Stimulated activated CD8-positive, alpha-beta memory T cell treated with anti-CD3 and anti-CD28 coated beads, Interleukin-7, amount 100 ng/mL, for 48 hours (primary cell): ENCODE measurements at places on chromosomes 16 and 17.

DNA sequence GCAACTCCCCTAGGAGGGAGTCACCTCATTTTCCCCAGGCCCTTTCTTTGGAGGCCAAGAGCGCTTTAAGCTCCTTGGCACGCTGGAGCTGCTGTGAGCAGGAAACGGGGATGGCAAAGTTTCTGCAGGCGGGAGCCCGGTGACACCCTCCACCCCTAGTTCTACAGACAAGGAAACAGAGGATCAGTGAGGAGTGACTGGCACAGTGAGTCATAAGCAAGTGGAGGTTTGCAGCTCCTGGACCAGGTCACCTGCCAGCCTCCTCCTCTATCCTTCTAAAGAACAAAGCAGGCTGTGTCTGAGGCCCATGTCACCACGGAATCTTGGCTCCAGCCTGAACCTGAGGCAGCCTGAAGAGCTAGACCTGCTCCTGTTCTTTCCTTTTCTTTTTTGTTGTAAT, 141.9 kb downstream of the TMEM132E start:
- DNase-seq: no peak

DNA sequence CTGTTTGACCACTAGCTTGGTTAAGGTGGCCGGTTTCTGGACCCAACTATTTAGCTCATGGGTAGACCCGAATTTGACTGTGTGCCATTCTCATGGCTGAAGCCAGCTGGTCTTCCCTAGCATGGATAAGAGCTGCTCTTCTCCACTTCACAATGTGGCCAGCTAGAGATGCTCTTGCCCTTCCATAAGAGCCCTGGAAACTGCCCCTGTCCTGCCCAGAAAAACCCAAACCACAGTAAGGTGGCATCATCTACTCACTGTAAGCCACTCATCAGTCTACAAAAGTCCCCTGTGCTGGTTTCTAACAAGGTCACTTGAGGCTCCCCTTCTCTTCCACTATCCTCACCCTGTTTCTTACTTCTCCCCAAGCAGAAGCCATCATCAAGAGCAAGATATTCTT, 165.1 kb downstream of the HS3ST2 start:
- DNase-seq: no peak

GRCh38 chr17:45353043-45353442, 36.2 kb upstream of the MAP3K14 start:
- DNase-seq: no peak

- no peak for DNase-seq
Observed at GRCh38 chr16:86112178-86112577, 213.2 kb downstream of the IRF8 start.

DNA sequence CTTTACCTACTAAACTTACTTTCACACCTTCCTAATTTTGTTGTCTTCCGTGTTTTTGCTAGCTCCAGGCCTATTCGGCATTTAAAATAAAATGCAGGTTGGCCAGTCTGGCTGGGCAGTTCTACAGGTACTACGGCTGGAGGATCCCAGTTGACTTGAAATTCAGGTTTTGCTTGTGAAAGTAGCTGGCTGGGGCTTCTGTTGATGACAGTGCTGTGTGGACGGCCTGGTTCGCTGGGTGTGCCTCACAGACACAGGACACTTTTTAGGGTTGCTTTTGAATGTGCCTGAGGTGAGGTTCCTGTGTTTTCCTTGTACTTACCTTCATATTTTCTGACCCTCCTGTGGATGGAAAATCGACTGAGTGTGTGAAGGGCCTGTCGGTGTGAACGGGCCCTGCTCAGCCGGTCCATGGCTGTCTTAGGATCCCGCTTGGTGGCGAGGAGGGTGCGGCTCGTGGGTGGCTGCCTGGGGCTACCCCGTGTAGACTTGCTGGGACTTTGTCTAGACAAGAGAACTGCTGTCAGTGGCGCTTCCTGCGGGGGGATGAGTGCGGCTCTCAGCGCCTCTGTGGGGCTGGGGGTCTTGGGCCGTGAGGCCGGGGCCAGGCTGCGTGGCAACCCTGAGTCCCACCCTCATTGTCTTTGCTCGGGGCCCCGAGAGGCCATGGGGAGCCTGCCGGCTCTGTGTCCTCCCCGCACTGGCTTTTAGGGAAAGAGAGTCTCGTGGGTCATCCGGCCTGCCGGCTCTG, 18.7 kb upstream of the ZNF750 start:
- no peak for DNase-seq

- no peak for DNase-seq
Observed at GRCh38 chr17:50686494-50687199, 21.1 kb downstream of the ANKRD40 start.

GRCh38 chr16:82240111-82240510, 70.1 kb upstream of the MPHOSPH6 start:
- no peak for DNase-seq

- DNase-seq: no peak
Observed at GRCh38 chr17:27667656-27668487, 36.9 kb downstream of the LGALS9 start.

DNA sequence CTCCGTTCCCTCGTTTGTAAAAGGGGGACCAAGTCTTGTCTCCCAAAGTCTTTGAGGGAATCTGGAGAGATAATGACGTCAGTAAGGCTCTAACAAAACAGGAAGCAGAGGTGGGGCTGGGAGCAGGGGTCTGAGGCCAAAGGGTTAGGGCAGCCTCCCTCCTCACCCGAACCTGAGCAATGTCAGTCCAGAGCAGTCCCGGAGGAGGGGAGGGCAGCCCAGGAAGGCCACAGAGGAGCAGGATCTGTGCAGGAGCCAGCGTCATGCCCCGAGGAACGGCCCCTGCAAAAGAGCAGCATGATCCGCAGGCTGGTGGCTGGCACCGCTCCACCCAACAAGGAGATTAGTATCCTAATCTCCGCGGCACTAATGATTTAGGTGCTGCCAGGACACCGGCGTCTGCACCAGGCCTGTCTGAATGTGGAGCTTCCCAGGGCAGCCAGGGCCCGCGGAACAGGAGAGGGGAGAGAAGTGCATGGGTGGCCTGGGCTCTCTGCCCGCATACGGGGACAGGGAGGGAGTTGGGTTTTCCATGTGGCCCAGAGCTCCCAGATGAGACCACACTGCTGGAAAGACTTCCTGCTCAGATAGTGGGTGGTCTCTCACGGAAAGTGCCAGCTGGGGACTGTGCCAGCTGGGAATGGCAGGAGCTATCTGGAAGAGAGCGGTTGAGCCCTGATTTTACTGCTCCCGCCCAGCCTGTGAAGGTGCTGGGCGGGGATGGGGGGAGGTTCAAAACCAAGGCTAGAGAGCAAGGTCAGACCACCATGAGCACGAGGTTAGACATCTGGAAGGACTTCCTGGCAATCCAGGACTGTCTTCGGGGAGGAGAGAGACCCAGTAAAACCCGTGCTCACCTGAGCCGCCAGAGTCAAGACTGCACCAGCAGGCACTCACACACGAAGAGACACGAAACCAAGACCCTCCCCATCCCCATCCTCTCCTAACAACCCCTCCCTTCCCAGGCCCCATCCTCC, 11.0 kb upstream of the KRT17 start:
- no peak for DNase-seq

GRCh38 chr16:89744813-89745212, 23.5 kb downstream of the ZNF276 start:
- no peak for DNase-seq

GRCh38 chr17:45951941-45952340, 47.1 kb upstream of the STH start:
- DNase-seq: no peak

DNA sequence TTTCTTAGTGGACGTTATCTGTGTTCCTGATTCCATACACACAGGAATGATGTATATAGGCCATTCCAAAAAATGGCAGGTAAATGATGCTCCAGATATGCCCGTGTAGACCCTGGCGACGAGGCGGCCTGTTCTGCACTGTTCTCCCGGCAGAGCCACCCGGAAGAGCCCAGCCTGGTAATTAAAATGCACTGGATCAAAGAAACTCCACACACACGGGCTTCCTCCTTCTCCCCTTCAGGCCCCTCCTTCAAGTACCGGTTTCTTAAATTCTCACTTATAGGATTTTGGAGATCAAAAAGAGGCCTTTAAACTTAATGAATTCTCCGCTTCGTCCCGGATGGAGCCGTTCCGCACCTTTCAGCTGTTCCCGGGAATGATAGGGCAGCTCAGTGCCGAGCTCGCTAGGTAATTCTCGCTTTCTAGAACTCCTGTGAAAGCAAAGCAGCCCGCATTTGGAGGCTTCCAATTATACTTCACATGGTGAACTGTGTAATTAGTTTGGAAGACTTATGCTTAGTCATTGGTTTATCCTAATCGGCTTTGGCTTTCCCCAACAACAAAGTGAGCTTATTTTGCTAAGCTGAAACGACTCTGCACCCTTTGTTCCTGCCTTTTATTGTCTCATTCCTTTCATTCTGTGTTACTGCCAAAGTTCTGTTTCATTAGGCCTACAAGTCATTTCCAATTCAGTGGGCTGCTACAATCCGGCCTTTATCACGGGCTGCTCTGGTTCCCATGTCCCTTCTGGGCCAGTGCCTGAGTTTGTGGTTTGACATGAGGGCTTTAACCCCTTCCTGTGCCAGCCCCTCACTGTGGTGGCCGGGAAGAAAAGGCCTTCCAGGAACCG, 150.0 kb downstream of the MSI2 start:
- DNase-seq: no peak
